KG1 (cell line): ENCODE measurements at places on chromosomes 2 and 18.
A peak's percentile ranks its signal among the peaks of the same experiment; 100 is the strongest.

- no peak for DNase-seq
Measured at GRCh38 chr2:136057023-136057801, 60.7 kb downstream of the CXCR4 start.

GRCh38 chr2:14558335-14558919 is 74.1 kb upstream of the LRATD1 start:
- DNase-seq, result no peak

DNA sequence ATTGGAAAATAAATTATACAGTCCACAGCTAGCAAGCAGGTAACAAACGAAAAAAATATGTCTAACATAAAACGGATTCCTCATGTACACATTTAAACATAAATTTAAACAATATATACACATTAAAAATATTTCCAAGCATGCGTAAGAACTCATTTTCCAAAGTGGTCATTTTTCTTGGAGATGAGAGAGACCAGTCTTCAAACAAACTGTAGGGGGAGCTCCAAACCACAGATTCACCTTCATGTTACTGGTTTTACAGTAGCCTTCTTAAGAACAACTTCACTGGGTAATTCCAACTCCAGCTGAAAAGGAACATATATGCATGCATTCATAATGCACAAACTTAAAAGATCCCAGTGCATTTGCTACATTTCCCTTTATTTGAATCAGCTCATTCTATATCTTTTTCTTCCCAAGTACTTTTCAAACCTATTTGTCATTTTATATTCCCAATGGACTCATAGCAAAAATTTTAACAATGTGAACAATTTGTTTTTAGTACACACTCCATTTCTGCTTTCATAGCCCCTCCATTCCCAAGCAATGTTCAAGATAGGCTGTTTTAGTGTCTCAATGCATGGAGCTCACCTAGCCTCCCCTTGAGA is 4.7 kb upstream of the STAMBP start:
- DNase-seq, result peak; percentile 14

GRCh38 chr18:75809926-75810255 is 382.4 kb upstream of the SMIM21 start:
- DNase-seq, result no peak

DNA sequence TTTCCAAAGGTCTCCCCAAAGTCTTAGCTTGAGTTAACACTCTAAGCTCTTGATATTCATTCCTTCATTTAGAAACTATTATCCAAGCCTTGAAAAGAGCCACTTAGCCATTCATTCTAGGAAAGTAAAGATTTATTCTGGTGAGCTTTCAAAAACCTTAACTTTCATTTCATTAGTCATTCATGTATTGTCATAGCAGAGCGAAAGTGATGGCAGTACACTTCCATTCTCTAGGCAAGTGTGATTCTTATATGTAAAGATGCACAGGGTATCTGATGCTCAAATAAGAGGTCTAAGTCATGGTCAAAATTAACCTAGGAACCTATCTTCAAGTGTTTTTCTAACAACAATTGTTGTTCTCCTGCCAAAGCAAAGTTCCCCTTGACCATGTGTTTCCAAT is 553.0 kb upstream of the FANCL start:
- no peak for DNase-seq

- DNase-seq, result no peak
Measured at GRCh38 chr2:210496512-210496911, 20.0 kb upstream of the LANCL1 start.

DNA sequence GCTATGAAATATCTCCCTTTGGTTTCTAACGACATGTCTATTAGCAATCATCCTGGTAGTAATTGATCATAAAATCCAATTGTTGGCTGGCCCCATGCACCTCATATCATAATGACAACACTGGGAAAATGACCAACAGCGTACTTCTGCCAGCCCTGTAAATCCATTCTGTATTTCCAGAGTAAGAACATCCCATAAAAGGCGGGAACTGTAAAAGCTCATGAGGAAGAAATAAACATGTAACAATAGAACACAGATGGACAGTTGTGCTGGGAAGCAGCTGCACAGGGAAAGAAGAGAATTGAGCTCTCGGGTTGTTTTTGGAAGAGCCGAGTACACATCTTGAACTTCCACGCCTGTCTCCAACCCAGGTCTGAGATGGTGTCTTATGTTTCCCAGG is 218.7 kb downstream of the CMPK2 start:
- no peak for DNase-seq

GRCh38 chr18:40348196-40348595 is 1606.8 kb upstream of the PIK3C3 start:
- no peak for DNase-seq

DNA sequence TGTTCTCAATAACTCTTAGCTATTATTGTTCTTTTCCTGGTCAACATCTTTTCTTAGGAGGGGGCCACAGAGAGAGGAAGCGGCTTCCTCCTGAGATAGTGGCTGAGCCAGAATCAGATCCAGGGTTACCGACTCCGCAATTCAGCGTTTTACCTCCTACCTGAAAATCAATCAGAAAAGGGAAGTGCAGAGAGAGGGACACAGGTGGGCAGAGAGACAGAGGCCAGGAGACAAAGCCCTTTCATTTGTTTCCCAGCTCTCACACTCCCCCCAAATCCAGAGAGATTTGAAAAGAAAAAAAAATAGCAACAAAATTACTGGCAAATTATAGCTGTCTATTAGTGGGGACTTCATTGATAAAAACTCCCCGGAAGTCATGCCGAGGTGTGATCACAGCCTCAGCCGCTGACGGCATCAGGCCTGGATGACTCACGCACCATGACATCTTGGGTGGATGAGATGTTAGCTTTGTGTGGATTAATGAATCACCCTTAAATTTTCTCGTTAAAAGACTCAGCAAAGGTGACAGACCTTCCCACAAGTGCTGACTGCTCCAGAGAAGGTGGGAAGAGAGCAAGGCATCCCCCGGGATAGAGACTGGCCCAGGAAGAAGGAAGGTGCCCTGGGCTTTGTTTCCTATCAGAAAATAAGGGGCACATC is 120.7 kb downstream of the LOXHD1 start:
- DNase-seq, result no peak

- no peak for DNase-seq
Measured at GRCh38 chr2:30649278-30649677, 158.0 kb downstream of the CAPN13 start.

- DNase-seq, result no peak
Measured at GRCh38 chr2:9703701-9704221, 73.0 kb upstream of the YWHAQ start.

GRCh38 chr18:7273301-7273921 is 42.5 kb downstream of the LRRC30 start:
- DNase-seq, result peak; percentile 58

- no peak for DNase-seq
Measured at GRCh38 chr18:3089579-3089978, 76.6 kb upstream of the LPIN2 start.

- DNase-seq, result no peak
Measured at GRCh38 chr18:579238-579637, 942 bp upstream of the CETN1 start.

DNA sequence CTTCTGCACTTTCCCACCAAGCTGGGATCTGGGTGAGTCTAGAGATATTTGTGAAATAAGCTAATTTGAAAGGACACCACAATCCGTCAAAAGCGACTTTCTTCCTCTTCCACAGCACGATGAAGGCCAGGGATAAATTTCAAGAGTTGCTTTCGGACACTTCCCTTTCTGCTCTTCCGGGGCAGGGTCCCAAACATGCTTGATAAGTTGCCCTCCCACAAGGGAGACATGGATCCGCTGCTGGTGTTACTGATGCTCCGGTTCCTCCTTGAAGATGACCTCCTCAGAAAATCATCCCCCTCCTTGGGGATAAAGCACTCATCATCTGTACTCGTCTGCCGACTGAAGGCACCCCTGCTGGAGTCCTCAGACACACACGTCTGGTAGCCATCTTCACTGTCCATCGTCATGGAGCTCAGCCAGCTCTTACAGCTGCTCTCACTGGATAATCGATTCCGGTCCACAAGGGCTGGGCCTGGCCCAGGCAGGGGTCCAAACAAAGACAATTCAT is 28.2 kb downstream of the CYTIP start:
- no peak for DNase-seq

DNA sequence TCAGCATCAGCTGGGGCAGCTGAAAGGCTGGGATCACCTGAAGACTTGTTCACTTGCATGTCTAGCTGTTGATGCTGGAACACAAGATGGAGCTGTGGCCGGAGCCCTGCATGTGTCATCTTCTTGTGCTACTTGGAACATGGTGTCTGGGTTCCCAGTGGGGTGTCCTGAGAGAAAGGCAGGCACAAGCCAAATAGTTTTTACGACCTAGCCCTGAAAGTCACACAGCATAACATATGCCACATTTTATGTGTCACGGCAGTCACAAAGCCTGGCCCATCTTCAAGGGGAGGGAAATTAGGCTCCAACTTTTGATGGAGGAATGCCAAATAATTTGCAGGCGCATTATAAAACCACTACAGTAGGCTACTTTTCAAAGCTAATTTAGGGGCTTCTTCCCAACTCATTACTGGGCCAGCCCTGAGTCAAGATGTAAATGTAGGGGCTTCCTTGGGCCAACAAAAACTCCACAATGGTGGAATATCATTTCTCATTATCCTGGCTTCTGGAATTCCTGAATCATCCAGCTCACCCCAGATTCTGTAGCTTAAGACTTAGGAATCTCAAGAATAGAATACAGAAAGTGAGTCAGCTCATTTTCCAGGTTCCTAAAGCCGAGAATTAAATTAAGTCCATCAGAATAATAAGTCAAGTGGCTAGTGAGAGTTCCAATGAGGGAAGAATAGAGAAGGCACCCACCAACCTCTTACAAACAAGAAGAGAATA is 543.0 kb downstream of the TNS1 start:
- DNase-seq, result no peak

DNA sequence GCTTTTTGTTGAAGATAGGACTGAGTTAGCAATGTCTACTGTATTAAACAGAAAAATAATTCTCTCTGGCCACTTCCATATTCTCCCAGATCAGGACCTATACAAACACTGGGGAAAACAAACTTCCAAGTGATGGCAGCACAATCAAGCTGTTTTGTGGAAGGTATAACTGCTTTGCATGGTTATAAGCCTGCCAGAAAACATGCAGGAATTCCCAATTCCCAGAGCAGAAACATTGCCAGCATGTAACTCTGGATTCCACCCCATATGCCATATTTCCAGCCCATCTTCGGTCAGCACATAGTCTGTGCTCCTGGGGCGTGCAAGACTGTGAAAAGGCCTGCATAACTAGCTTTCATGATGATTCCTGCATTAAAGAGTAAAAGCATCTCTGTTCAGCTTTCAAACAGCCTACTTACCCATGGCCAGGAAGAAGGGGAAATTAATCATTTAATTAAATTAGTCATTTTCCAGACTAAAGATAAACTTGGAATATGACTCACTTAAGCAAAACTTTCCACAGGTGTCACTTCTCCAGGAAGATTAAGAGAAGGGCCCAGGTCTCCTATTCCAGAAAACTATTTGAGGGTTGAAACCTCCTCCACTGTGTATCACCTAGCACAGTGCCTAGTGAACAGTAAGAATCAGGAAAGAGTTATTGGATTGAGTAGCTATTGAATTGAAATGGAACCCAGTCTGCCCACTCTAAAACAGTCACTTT is 280.5 kb downstream of the NRXN1 start:
- DNase-seq, result no peak

- no peak for DNase-seq
Measured at GRCh38 chr2:74201196-74201595, 2.8 kb downstream of the MTHFD2 start.

DNA sequence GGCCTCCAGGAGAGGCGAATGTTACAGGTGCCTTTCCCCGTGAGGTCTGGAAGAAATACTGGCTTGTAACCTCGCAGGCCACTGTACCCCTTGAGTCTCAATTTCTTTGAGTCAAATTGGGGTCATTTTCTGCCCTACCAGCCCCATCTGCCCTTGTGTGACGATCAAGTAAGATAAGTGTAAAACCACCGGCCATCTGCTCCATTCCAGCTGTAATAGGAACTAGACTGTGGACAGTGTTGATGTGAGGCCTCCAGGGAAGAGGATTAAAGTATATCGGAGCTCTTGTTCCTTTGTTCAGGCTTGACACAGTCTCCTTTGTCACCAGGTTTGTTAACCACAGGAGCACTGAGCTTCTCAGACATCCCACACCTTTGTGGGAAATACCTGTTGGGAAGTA is 65.6 kb downstream of the MRPS9 start:
- DNase-seq, result no peak

GRCh38 chr2:32862269-32863055 is 84.3 kb upstream of the LTBP1 start:
- DNase-seq, result no peak

DNA sequence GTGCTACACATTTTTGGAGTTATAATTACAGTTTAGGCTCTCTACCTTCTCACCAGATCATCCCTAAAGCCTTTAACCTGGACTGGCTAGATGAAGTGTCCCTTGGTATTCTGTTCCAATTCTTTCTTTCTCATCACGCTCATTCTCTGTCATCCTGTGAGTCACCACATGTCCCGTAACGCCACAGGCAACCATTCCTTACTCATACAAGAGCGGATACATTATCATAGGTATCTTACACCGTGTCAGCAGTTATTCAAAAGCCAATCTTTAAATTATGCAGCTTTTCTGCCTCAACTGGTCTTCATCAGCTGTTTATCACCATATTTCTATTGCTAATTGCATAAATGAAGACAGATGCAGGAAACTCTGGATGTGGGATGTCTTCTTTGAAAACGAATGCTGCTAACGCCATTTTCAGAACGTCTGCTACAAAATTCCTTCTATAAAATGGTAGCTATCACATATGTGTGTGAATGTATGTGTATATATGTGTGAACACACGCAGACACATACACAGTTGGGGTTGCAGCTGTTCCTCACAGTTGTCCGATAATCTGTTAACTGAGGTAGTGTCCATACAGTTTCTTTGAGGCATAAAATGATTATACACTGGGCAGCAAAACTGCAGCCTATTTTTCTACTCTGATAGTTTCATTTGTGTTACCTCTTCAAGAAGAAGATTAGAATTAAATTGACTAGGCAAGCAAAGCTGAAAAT is 47.9 kb downstream of the EML6 start:
- DNase-seq, result no peak

DNA sequence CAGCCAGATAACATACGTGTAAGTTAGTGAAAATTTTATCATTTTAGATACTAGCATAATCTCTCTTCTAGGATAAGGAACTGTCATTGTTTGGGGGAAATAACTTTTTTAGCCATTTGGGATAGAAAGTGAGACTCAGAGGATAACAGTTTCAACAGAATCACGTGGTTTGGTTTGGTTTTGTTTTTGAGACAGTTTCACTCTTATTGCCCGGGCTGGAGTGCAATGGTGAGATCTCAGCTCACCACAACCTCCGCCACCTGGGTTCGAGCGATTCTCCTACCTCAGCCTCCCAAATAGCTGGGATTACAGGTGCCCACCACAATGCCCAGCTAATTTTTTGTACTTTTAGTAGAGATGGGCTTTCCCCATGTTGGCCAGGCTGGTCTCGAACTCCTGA is 323.2 kb upstream of the MEIS1 start:
- DNase-seq, result no peak

GRCh38 chr18:33802955-33803354 is 224.9 kb downstream of the ASXL3 start:
- DNase-seq, result no peak

DNA sequence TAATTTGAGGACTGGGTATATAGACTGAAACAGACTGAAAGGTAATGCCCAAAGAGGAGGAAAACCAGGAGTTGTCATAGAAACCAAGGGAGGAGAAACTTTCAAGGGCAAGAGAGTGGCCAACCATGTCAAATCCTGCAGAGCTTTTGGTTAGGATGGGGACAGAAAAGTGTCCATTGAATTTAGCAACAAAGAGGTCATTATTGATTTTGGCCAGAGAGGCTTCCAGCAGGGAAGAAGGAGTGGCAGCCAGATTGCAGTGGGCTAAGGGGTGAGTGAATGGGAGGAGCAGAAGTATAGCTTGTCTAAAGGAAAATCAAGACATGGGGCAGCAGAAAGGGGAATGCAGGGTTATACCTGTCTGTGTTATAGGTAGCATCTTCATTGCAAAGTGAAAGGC is 194.0 kb downstream of the CAMKMT start:
- DNase-seq, result no peak
